ENCODE measurements at places on chromosomes 12 and 14.

- DNase-seq, result no peak
Measured at GRCh38 chr12:29113101-29113500, 36.0 kb upstream of the FAR2 start.

- DNase-seq, result no peak
Measured at GRCh38 chr14:31990183-31990857, 86.8 kb upstream of the ARHGAP5 start.

- no peak for DNase-seq
Measured at GRCh38 chr14:92785667-92786426, 8.3 kb upstream of the GOLGA5 start.

GRCh38 chr12:85794531-85794930, 41.7 kb downstream of the RASSF9 start:
- no peak for DNase-seq

- DNase-seq, result no peak
Measured at GRCh38 chr12:51695241-51696010, 104.4 kb downstream of the SCN8A start.

- DNase-seq, result no peak
Measured at GRCh38 chr12:50991291-50991690, 34.9 kb downstream of the SLC11A2 start.

GRCh38 chr14:31411218-31411727, 9.1 kb downstream of the HEATR5A start:
- DNase-seq, result no peak

DNA sequence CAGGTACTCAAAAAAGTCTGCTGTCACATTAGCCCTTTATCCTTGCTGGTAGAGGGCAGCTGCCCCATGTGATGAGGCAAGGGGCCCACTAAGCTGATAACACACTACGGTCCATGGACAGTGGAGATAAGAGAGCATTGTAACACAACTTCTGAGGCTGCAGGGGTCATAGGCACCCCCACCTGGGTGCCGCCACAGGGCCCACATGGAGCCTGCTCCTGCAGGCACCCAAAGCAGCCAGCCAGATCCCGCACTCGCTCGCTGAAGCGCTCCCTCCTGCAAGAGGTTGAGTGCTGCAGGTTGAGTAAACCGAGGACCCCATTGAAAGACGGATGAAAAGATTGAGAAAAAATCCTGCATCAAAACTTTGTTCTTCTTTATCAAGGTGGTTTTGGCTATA, 566.3 kb upstream of the NOVA1 start:
- DNase-seq, result no peak

DNA sequence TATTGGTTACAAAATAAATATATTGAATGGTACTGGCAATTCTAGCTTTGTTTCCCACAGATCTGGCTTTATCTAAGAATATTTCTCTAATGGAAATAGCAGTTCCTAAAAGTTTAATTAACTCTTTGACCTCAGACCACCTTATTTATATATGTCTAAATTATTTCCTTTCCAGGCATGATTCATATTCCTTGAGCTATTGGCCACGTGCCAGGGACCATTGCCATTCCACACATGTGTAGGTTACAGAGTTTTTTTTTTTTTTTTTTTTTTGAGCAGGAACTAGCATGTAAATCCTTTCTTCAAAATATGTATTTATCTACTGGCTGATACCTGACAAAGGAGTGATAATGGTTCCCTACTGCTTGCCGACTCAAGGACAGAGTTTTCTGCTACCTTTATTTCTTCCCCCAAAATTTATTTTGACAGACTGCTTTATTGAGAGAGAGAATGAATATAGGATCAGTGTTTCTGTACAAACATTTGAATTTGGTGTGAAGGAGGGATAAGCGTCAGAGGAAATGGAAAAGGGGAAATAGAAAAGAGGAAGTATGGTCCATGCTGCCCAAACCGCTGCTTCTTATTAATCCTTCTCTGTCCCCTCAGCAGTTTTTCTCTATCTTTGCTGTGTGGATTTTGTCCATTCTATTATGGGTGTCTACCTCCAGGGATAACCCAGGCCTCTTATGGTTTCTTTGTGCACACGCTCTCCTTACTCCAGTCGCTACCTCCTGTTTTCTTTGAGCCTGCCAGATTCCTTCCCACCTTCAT, 36.4 kb downstream of the PDE3A start:
- DNase-seq, result no peak

DNA sequence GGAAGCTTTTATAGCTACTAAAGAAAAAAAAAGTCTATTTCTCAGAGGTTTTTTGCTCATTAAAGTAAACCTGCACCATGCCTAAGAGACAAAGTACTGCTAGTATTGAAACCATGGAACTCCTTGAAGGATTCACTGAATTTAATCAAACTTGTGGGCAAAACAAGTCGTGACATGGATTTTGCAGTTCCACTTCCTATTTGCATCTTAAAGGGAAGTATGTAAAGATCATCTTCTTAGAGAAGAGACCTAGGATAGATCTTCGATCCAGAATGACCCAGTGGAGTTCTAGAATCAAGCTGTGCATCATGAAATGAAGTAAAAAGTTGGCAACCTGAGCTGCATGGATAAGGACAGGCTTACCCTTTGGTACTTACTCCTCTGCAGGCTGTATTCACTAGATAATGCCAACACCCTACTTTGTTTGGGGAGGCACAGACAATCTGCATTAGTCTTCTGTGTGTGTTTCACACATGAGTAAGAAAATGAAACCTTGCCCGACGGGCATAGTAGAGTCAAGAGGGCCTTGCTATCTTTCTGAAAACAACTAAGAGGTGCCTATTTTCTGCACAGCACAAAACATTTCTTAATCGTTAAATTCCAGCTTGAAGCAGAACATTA, 1.9 kb downstream of the GNG2 start:
- no peak for DNase-seq

GRCh38 chr14:22332686-22333421, 256.2 kb downstream of the DAD1 start:
- no peak for DNase-seq

- no peak for DNase-seq
Measured at GRCh38 chr12:19243551-19243950, 114.0 kb downstream of the PLEKHA5 start.

DNA sequence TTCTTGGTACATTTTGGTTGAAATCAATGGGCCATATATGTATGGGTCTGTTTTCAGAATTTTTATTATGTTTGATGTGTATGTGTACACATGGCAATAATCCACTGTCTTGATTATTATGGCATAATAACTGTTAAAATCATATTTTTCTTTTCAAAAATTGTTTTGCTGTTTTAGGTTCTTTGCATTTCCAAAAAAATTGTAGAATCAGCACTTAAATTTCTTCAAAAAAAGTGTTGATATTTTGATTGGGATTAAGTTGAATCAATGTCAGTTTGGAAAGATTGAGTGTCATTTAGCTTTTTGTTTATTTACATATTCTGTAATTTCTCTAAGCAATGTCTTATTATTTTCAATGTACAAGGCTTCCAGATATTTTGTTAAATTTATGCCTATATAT, 154.1 kb downstream of the SLC5A8 start:
- no peak for DNase-seq

GRCh38 chr12:113403435-113404415, at the start of gene SDS:
Gene SDS, minus strand, starts transcription at chr12:113403887. Its CDS starts 4,179 bp downstream, at chr12:113399708.
- DNase-seq, result no peak

DNA sequence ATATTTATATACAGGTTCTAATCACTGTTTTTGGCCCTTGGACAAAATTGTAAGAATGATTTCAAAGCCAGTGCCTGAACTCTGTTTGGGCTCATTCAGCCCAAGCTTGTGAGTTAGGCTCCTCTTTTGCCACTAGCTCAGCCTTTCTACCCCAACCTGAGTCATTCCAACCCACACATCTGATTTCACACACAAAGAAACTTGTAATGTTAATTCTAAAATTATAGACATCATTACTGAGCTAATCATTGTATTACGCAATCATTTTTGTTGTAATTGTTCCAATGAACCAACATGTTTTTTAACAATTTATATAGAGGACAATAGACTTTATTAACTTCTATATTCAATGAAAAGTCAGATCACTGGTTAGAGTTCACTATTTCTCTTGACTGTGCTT, 441.1 kb downstream of the ETNK1 start:
- no peak for DNase-seq

GRCh38 chr14:24197056-24197450, 1.8 kb upstream of the TM9SF1 start:
- no peak for DNase-seq

- no peak for DNase-seq
Measured at GRCh38 chr14:69519204-69520100, 34.9 kb downstream of the PLEKHD1 start.

DNA sequence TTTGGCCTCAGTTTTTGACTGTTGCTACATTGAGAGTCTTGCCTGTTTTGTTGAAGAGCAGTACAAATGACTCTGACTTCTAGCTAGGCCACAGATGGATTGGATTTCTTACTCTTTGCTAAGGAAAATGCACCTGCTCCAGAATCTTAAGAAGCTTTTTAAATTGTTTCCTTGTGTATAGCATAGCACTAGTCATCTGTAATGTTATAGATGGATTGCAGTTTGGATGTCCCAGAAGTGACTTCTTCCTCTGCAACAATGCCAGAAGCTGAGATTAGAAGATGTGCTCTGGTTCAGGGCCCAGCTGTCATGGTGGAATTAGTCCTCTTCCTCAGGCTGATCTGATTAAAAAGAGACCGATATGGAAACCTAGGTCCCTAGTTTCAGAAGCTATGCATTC, 67.9 kb downstream of the DAAM1 start:
- DNase-seq, result no peak

GRCh38 chr12:785706-786105, 33.3 kb downstream of the WNK1 start:
- no peak for DNase-seq

GRCh38 chr12:41184864-41185263, 3.3 kb upstream of the PDZRN4 start:
- DNase-seq, result no peak

DNA sequence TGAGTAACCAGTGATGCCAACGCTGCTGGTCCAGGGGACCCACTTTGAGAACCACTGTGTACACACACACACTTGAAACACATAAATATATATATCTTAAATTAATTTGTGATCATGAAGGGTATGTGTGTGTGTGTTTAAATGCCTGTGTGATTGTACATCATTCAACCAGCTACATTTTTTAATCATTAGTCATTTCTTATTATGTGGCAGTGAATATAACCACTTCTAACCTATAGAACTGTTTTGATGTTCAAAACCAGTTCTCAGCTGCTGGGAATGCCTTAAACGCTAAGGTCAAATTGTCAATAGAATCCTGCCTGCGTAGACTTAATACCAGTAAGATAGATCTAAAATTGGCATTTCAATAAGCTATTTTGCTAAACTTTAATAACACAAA, 330.0 kb downstream of the SYT1 start:
- DNase-seq, result no peak

GRCh38 chr12:56198836-56199235, 9.6 kb upstream of the SMARCC2 start:
- no peak for DNase-seq
